ENCODE measurements at places on chromosomes 16 and 17. TPM values are rescaled to one million over a fixed set of nuclear protein-coding genes. Genes with fewer than 3 reads are reported as not detected.

- no peak for DNase-seq
Measured at GRCh38 chr16:70437582-70438557, 1.0 kb downstream of the ST3GAL2 start.

DNA sequence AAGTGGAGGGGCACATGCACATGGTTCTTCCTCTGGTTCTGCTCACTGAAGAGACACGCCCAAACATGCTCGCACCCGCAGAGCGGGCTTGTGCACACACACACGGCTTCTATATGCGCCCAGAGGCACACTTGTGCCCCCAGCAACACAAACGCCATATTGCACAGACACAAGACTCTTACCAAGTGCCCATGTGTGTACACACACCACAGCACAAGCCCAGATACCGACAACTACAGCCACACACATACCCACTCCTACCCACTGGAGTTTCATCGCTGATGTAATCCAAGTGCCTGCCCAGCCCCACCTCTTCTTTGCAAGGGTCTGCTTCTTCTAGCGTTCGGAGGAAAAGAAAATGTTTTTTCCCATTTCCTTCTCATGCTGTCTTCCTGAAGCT, 6.5 kb upstream of the PRR29 start:
- no peak for DNase-seq

DNA sequence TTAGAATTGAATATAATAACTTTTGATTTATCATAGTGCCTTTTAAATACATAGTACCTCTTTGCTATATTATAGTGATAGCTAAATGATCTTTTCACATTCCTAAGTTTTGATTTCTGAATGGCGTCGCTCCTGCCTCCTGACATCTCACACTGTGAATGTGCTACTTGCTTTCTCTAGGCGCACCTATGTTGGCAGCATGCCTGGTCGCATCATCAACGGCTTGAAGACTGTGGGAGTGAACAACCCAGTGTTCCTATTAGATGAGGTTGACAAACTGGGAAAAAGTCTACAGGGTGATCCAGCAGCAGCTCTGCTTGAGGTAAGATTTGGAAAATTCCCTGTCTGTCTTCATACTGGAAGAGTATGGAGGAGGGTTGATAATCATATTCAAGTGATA, 29.8 kb upstream of the ABCC11 start:
- no peak for DNase-seq

DNA sequence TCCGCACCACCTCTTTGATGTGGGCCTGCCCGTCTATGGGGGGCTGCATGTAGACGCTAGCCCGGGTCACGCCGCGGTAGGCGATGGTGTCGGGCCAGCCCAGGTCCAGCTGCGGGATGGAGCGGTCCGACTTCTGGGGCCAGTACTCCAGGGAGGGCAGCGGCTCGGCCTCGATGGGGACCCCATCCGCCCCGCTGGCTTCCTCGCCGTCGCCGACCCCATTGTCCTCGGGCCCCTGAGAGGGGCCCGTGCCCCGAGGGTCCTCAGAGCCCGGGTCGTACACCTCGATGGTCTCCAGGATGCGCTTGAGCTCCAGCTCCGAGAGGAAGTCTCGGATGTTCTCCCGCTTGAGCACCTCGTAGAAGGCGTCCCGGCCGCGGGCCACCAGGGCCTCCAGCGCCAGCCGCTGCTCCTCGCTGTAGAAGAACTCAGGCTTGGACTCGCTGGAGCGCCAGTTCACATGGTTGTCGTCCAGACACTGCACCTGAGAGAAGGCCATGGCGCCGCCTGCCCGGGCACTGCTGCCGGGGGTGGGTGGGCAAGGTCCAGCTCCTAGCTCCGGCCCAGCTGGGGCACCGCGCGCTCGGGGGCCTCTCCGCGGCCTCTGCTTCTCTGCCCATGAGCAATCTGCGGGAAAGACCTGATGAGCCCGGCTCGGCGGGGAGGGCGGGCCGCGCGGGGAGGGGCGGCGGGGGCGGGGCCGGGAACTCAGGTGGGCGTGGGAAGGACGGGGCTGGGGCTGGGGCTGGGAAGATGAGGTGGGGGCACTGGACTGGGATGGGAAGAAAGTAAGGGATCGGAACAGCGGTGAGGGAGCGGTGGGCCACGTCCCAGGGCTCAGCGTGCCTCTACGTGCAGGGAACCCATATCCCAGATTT, 782 bp downstream of the FAM83G start:
- DNase-seq = no peak

CCDC200 gene
- polyA plus RNA-seq = not detected

Measured in BJ (cell line).